ENCODE measurements at places on chromosomes 1 and 21. TPM values are rescaled to one million over a fixed set of nuclear protein-coding genes. Genes with fewer than 3 reads are reported as not detected.

Gene NTMT2
- total RNA-seq, result not detected

Gene SERINC2
- 0.68 TPM for total RNA-seq

Gene PRR9
- not detected for total RNA-seq

Gene CELA3B
- total RNA-seq, result not detected

Gene USH2A
- not detected for total RNA-seq

Gene UMODL1
- not detected for total RNA-seq

Gene SDC3
- total RNA-seq, result 74.8 TPM

Gene SPRR2F
- not detected for total RNA-seq

Gene ACTN2
- total RNA-seq, result not detected

Gene ATP1A2
- 1.8 TPM for total RNA-seq

Gene S100A3
- 11.2 TPM for total RNA-seq

Gene ERO1B
- 3.5 TPM for total RNA-seq

Measured in cardiac ventricle fibroblast (primary cell).